ENCODE measurements at places on chromosomes 5 and 9. TPM values are rescaled to one million over a fixed set of nuclear protein-coding genes. Genes with fewer than 3 reads are reported as not detected.

DNA sequence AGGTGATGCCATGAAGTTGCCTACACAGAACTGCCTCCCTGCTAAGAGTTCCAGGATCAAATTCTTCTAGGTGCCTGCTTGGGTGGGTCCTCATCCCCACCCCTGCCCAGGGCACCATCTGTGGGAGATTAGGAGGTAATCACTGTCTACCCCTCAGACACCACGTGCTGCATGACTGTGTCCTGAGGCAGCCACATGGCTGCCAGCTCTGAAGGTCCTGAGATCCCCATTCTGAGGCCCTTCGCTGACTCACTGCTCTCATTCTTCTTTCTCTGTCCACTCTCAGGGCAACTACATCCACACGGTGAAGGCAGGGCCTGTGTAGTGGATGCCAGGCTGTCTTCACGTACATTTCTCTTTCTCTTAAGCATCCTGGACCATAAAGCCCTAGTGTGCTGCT lies 222.9 kb upstream of the ANKRD55 start:
- DNase-seq = no peak

DNA sequence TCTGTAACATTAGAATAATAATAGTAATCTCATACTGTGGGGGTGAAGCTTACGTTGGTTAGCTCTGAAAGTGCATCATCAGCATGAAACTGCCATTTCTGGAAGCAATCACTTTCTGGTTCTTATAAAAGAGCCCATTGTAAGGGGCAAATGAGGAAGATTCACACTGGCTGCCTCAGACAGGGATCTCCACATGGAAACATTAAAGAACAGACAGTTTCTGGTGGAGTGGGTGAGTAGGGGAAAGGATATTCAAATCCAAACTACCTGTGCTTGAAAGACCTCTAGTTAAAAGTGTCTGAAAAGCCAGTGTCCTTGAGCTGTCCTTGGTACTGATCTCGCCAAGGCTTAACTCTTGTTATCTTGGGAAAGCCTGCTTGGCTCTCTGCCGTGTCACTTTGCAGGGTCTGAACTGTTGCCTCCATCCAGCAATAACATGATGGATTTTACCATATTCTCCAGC lies 19.1 kb upstream of the SLC31A2 start:
- DNase-seq = no peak

DNA sequence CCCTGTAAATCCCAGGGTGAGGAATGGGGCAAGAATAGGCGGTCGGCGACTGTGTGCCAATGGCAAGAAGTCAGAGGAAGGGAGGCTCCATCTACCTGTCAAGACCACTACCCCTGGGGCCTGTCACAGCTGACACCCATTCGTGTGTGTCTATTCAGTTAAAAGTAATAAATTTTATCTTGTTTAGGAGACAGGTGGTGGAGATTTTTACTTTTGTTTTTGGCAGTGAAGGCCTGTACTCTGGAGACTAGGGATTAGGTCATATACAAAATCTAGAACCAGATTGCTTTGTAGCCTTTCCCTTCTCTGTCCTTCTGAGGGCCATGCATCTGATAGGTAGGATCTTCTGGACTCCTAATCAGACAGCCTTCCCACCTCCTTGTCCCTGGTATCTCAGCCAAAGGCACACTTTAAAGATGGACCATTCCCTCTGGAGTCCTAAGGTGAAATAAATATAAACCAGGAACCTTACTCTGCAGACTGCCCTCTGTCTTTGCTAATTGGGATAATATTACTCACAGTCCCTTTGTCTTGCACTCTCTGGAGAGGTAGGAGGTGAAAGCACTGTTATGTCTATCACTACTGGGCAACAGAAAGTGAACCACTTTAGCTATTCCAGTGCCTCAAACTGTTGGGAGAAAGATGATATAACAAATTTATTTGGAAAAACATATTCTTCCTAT lies 213.2 kb upstream of the ACTBL2 start:
- no peak for DNase-seq

DNA sequence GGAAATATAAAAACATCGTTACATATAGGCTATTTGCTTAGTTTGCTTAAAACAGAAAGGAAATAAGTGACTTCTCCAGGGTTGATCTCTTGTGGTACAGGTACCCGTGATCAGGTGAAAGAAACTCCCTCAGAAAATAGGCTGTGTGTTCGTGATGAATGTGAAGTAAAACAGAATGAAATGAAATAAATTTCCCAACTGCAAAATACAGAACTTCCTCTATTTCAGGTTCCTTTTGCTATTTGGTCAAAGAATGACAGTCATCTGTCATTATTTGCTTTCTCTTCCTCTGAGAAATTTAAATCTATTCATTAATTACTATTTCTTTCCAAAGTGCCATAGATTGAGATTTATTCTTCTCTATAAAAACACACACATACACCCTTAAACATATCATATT lies 408.1 kb downstream of the FAM170A start:
- DNase-seq = no peak

DNA sequence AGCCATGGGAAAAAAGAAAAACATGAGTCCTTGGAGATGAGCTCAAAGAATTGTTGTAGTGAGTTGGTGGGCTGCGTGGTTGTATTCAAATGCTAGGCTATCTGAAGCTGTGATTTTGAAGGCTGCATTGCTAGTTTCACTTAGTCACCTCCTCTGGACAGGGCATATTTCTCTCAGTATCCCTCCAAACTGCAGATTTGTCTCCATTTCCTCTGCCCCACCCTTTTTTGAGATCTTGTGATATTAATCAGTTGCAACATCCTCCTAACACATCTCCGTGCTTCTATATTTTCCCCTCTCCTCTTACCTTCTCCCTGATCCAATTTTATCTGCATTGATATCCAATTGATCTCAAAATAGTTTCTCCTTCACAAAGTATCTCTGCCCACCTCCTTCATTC lies 1048.0 kb upstream of the WWC1 start:
- DNase-seq = no peak

GRCh38 chr9:137184881-137185660 lies 3.3 kb downstream of the ANAPC2 start:
- DNase-seq = no peak

GRCh38 chr9:99180199-99180598 lies 41.5 kb downstream of the ALG2 start:
- no peak for DNase-seq

GRCh38 chr9:16763946-16764345 lies 106.5 kb downstream of the BNC2 start:
- no peak for DNase-seq

DNA sequence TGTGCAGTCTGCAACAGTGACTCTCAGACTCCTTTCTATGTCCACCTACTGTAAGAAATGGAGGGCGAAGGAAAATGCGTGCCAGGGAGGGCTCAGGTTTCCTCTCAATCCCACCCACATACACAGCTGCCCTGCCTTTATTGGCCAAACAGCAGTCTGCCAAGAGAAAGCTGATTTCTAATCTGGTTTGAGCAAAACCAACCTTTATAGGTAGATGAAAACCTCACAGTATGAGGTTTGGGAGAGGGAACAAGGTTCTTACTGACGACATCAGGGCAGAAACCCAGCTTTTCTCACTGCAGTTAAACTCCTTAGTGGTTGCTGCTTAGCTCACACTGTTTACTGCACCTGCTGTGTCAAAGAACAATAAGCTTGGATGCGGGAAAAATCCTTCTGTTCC lies 152.3 kb upstream of the KLF9 start:
- peak; percentile 29 for DNase-seq

GRCh38 chr5:33994845-33995244 lies 10.4 kb upstream of the SLC45A2 start:
- no peak for DNase-seq

GRCh38 chr5:168830833-168831232 lies 251.7 kb upstream of the PANK3 start:
- DNase-seq = no peak

- DNase-seq = no peak
Observed at GRCh38 chr5:97550164-97550563, 367.1 kb upstream of the RIOK2 start.

DNA sequence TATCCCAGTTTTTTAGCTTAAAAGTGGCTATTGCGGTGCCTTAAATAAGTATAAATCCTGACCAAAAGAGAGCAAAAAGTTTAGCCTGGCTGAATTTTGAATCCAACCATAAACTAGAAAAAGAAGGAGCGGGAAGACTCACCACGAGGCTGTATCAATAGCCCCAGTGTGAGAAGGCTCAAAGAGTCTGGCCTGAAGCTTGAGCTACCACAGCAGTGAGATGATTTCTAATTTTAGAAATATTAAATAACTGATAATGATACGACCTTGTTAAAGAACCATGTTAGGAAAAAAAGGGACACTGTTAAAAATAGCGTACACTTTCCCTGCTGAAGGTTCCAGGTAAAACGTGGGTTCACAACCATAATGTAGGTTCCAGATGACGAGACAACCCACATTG lies 134.1 kb upstream of the ZNF462 start:
- no peak for DNase-seq

GRCh38 chr5:180825768-180826525 lies 23.3 kb upstream of the MGAT1 start:
- DNase-seq = peak; percentile 57

- DNase-seq = no peak
Observed at GRCh38 chr5:36198281-36198680, 43.4 kb downstream of the NADK2 start.

GRCh38 chr9:69485466-69485865 lies 160.5 kb downstream of the ENTREP1 start:
- DNase-seq = no peak

- DNase-seq = no peak
Observed at GRCh38 chr5:174827558-174827957, 103.2 kb downstream of the MSX2 start.

- no peak for DNase-seq
Observed at GRCh38 chr9:8924562-8924961, 1125.0 kb upstream of the DMAC1 start.

- no peak for DNase-seq
Observed at GRCh38 chr5:140398379-140398811, 3.2 kb upstream of the ANKHD1 start.

DNA sequence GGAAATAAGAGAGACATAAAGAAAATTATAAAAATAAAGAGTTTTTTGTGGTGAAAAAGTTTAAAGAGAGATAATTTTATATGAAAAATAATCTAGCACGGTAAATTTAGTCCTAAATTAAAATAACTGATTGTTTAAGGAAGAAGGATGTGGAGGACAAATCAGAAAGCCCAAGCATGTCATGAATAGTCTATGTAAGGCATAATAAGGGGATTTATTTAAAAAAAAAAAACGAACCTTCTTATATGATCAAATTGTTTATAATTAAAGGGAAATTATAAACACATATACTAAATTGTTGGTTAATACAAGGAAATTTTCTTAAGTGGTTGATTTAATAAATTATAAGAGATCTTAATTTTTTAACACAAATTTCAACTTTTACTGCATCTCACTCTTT lies 551.8 kb upstream of the TYRP1 start:
- DNase-seq = no peak

DNA sequence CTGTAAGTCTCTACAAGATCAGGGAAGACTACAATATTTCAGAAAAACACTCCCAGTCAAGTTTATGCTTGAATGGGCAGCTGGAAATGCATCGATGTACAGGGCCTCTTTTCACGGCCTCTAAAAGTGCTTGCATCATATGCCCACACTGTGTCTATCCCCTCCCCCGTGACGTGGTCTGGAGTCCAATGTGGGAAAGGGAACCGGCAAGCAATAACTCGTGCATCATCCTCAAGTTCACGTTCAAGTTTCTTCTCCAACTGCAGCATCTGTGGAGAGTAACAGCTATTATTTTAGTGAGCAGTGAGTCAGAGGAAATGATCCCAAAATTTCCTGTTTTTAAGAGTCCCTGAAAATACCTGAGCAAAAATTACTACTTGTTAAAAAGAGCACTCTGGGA lies 22.3 kb downstream of the ATPSCKMT start:
- DNase-seq = no peak

DNA sequence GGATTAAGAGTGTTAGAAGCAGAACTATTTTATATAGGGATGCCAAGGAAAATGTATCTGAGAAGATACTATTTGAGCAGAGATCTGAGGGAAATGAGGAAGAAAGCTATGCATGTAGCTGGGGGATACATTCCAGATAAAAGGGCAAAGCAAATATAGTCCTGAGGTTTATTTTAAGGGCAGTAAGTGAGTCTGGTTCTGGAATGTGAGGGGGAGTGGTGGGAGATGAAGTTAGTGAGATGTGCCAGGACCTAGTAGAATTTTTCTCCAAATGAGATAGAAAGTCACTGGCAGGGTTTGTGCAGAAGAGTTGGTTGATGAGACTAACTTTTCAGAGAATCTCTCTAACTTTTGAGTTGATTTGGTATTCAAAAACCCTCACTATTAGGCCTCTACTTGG lies 374.7 kb downstream of the ADGRV1 start:
- peak; percentile 49 for DNase-seq

- no peak for DNase-seq
Observed at GRCh38 chr5:52638732-52639131, 149.0 kb upstream of the ITGA1 start.

GRCh38 chr5:14264605-14265316 lies 121.6 kb downstream of the TRIO start:
- peak; percentile 96 for DNase-seq

GRCh38 chr5:57824047-57824446 lies 341.4 kb upstream of the ACTBL2 start:
- no peak for DNase-seq

- no peak for DNase-seq
Observed at GRCh38 chr5:174217527-174217926, 172.0 kb downstream of the NSG2 start.

DNA sequence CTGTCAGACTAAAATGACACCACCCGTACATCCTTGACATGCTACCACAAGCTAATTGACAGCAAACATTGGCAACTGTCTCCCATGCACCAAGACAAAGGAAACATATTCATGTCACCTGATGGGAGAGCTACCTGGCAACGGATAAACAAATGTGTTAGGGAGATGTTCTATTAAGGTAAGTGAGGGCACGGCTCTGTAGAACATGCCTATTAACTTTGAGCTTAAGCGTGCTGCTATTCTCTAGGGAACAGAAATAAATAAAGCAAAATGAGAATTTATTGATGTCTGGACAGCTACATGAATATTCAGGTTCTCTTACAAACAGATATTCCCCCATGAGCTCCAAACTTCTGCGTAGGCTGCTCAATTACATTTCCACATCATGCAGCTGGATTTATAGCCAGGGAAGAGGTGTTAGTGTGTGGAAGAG lies 361.4 kb upstream of the RFX3 start:
- DNase-seq = no peak

GRCh38 chr5:173293817-173294672 lies 34.2 kb downstream of the STC2 start:
- DNase-seq = peak; percentile 75

Gene CCDC69
- 11.1 TPM for polyA plus RNA-seq

Gene FRRS1L
- 0.06 TPM for polyA plus RNA-seq

Gene TEX48
- polyA plus RNA-seq = not detected

Gene SOHLH1
- not detected for polyA plus RNA-seq

Gene LIX1
- polyA plus RNA-seq = 0.65 TPM

Gene PCDHGA12
- 0.24 TPM for polyA plus RNA-seq

Gene STPG3
- polyA plus RNA-seq = not detected

Gene ACOT12
- 2.2 TPM for polyA plus RNA-seq

Gene PPP2R2B
- polyA plus RNA-seq = 8.2 TPM

Gene PCDHGA9
- 0.54 TPM for polyA plus RNA-seq

Gene TXNDC8
- polyA plus RNA-seq = not detected

Gene FBP2
- not detected for polyA plus RNA-seq

Gene SLC6A18
- 1.5 TPM for polyA plus RNA-seq
